NCI-H524 treated with DMSO at 0.1 percent for 48 hours (cell line): ENCODE measurements at places on chromosomes 13 and 19.
A peak's percentile ranks its signal among the peaks of the same experiment; 100 is the strongest.

DNA sequence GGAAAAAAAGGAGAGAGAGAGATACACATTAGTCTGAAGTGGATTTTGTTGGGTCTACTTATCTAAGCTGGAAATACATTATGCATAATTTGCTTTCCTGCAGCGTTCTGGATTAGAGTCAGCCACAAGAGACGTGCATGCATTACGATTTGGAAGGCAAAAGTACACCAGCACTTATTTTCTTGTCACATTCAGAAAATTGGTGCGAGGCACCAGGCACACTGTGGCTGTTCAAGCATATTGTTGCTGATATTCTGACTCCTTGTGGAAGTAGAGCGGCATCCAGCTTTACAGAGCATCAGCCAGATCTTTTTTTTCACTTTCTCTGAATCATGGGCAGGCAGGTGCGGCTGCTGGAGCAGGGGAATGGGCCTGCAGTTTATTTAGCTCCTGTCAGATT, 905.6 kb upstream of the SPRY2 start:
- DNase-seq, result no peak

- peak; percentile 46 for DNase-seq
These were observed 5.1 kb downstream of the JUNB start for GRCh38 chr19:12796146-12797071.

DNA sequence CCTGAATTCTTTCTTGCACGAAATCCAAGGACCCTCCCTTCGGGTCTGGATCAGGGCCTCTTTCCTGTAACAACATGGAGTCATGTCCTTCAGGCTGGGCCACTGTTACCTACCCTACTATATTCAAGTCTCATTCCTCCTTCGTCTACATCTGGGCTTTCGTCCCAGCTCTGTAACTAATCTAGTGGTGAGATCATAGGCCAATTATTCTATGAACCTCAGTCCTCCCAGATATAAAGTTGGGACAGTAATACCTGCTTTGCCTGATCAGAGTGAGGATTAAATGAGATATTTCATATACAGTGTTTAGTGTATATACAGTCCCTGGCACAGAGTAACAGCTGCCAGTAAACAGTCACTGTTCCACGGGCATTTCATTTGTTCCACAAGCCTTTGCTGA, 48.3 kb upstream of the ATP12A start:
- no peak for DNase-seq

DNA sequence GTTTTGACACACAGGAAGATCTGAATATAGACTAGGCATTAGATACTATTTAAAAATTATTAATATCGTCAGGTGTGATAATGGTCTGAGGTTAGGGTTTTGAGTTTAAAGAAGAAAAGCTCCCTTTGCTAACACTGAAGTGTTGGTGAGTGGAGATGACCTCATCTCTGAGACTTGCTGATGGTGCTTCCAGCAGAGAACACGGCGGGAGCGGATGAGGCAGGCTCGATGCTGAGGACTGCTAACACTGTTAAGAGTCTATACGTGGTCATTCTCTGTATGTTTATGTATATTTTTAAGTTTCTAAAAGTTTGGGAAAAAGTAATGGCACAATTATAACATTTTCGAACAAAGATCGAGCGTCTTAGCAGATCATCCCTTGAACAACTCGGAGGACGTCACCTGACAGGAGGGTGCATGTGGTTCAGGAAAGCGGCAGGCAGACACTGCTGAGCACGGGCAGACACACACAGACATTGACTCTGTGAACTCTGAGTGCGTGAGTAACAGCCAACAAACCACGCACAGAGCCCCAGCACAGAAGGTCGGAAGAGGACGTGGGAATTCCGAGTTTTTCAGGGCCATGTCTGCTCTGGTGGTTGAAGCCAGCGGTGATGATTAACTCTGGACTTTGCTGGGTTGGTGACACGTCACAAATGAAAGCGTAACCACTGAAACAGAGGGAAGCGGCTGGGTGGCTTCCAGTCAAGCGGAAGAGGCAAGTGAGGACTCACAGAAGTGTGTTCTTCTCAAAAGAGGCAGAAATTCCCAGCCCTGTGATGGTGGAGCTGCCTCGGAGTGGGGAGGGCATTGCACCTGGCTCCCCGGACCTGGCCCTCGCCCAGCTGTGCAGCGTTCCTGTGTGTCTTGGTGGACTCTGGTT, 91.9 kb upstream of the TEX29 start:
- no peak for DNase-seq

DNA sequence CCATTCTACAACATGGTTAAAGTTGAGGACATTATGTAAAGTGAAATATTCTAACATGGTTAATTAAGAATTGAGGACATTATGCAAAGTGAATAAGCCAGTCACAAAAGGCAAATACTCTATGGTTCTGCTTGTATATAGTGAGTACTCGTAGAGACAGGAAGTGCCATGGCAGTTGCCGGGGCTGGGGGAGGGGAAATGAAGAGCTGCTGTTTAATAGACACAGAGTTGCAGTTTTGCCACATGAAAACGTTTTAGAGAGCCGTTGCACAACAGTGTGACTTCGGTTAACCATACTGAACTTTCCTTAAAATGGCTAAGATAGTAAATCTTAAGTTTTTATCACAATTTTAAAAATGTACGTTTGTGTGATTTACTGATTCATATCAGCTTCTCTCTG, 176.9 kb downstream of the SHISA2 start:
- DNase-seq, result no peak

GRCh38 chr13:73290844-73291243, 232.0 kb downstream of the KLF5 start:
- DNase-seq, result no peak

GRCh38 chr19:3369337-3370213, 3.2 kb downstream of the NFIC start:
- no peak for DNase-seq

GRCh38 chr19:20254121-20254520, 87.1 kb downstream of the ZNF486 start:
- DNase-seq, result no peak

DNA sequence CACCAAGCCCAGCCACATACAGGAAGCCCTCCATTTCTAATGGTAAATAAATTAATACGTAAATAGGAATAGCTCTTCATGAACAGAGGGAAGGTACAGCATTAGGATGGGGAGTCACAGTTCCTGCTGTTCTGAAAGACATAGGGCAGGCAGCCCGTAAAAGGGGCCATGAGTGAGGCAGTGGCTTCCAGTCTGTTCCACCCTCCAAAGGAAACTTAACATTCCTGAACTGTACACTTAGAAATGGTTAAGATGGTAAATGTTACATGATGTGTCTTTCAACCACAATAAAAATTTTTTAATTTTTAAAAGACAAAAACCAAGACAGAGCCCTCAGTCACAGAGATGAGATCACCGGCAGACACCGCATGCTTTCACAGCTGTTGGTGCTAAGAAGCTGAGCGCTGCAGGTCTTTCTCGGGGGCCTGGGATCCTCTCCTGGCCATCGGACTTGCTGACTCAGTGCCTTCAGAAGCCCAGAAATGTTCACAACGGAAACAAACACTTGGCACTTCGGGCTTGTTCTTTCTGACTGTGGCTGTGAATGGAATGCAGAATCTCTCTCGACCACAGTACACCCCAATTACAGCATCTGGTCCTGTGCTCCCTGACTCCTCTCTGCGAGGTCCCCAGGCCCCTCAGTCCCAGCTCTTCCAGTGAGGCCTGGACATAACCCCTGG, 36.4 kb downstream of the EPS15L1 start:
- no peak for DNase-seq

GRCh38 chr13:47250146-47250545, 353.3 kb upstream of the HTR2A start:
- no peak for DNase-seq

GRCh38 chr13:76267216-76267615, 619.0 kb downstream of the KCTD12 start:
- no peak for DNase-seq

GRCh38 chr13:41756198-41756880, 204.6 kb downstream of the VWA8 start:
- no peak for DNase-seq

GRCh38 chr13:71087006-71087405, 780.0 kb downstream of the DACH1 start:
- DNase-seq, result no peak

DNA sequence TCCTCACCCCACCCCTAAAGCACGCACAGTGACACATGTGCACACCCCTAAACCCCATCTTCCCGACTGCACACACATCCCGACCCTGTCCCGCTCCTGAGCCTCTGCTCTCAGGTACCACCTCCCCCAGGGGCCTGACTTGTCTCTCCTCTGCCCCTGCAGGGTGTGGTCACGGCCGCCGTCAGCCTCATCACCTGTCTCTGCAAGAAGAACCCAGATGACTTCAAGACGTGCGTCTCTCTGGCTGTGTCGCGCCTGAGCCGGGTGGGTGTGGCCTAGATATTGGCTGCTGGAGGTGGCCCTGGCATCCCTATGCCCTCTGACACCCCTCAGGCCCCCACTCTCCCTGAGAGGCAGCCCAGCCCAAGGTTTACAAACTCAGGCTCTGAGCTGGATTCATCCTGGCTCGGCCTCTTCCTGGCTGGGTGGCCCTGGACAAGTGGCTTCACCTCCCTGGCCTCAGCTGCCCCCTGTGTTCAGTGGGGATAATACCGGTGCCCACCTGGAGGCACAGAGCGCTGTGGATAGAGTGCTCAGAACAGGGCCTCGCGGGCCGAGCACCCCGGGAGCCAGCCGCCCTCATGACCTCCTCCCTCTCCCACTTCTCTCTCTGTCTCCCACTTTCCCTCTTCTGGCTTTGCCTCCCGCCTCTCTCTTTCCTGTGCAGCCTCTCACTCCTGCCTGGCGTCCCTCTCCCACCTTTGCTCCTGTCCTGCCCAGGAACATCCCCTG, 20.1 kb downstream of the FUZ start:
- no peak for DNase-seq

DNA sequence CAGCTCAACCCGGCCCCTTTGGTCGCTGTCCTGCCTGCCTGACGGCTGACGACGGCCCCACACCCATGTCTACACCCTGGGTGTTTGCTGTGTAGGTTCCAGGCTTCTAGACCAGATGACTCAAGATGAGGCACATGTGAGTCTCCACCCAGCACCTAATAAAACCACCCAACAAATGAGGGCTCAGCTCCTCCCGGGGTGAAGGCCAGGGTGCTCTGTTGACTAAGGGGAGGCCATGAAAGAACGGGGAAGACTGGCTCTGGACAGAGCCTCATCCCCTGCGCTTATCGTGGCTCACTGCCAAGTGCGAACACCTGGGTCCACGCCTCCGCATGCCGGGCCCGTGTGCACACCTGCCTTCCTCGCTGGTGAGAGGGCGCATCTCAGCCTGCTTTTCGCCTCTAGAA, 39.6 kb downstream of the COL4A2 start:
- no peak for DNase-seq

DNA sequence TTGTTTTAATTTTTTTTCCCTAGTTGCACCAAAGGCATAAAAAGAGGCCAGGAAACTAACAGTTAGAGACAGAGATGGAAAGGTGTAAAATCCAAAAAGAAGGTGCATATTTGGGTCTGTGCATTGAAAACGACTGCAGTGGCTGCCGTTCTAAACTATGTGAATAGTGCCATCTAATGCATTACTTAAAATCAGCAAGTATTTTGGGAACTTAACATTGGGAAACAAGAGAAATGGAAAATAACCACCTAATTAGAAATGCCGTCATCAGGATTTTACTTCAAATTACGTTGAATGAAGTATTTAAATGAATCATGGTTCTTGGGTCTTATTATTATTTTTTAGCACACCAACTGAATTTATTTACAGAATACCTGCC, 189.5 kb upstream of the MIR17HG start:
- no peak for DNase-seq

GRCh38 chr19:31312677-31313244, 36.5 kb downstream of the TSHZ3 start:
- no peak for DNase-seq

DNA sequence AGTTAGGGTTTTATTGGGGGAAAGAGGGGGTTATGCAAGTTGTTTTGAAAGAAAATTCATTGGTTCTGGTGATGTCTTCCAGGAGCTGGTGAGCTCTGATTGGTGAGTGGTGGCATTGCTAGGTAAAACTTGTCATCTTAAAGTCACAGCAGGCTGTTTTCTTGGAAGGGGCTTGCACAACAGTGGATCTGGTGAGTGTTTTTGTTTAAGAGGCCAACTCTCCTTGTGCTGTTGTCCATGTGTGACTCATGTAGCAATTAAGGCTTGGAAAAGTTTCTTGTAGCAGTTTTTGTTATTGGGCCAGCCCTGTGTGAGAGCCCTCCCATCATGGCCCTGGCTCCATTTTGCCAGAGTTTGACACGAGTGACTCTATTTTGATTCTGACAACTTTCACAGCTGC, 109.4 kb downstream of the RFC3 start:
- DNase-seq, result no peak

- no peak for DNase-seq
These were observed 12.9 kb downstream of the ZC3H13 start for GRCh38 chr13:46039411-46040182.

DNA sequence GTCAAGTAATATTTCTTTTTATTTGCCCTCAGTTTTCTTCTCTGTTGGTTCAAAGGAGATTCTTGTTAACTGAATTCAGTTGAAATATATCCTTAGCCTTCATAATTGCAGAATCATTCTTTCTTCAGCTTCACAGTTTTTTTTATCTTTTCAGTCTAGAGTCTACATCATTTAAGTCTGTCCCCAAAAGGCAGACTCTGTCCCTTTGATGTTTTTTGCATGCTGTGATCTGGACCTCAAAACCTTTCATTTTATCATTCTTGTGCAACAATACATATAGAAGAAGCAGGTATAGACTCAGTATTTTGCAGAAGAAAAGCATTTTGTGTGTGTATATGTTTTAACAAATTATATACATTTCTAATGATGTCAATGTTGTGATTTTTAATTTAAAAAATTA, 734.8 kb upstream of the GPC6 start:
- no peak for DNase-seq

- DNase-seq, result no peak
These were observed 10.3 kb downstream of the CELF5 start for GRCh38 chr19:3234800-3235199.

DNA sequence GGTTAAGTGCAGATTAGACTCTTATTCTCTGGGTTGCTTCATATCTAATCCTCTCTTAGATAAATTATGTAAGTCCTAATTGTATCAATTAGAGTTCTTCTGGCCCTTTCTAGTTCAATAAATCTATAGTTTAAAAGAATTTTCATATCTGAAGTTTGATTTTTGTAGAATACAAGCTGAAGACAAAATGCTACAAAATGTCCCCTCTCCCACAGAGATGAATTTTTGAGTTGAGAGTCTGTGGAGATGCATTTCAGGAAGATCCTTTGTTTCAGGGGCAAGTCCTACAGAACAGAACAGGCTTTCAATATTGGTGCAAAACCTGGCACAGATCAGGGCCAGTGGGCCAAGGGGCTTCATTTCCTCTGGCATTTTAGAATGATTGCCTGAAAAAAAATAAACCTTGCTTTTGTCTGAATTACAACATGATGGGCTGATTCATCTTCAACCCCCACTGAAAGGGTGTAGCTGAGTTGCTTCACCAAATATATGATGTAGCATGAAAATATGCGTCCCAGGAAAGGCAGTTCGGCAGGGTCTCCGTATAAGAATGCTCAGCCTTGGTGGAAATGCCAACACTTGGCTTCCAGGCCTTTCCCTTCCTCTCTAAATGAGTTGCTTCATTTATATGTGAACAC, 6.4 kb upstream of the IPO5 start:
- no peak for DNase-seq

- DNase-seq, result no peak
These were observed 2641.8 kb upstream of the PCDH20 start for GRCh38 chr13:64057372-64058020.

GRCh38 chr13:27833206-27833605, 40.9 kb downstream of the GSX1 start:
- DNase-seq, result no peak
